Activated effector memory CD4-positive, alpha-beta T cell treated with anti-CD3 and anti-CD28 coated beads, Interleukin-2, amount 50 U/mL, for 16 hours (primary cell): ENCODE measurements at places on chromosomes 3 and 15.

- no peak for DNase-seq
These were observed 402.9 kb downstream of the IL20RB start for GRCh38 chr3:137360531-137361201.

DNA sequence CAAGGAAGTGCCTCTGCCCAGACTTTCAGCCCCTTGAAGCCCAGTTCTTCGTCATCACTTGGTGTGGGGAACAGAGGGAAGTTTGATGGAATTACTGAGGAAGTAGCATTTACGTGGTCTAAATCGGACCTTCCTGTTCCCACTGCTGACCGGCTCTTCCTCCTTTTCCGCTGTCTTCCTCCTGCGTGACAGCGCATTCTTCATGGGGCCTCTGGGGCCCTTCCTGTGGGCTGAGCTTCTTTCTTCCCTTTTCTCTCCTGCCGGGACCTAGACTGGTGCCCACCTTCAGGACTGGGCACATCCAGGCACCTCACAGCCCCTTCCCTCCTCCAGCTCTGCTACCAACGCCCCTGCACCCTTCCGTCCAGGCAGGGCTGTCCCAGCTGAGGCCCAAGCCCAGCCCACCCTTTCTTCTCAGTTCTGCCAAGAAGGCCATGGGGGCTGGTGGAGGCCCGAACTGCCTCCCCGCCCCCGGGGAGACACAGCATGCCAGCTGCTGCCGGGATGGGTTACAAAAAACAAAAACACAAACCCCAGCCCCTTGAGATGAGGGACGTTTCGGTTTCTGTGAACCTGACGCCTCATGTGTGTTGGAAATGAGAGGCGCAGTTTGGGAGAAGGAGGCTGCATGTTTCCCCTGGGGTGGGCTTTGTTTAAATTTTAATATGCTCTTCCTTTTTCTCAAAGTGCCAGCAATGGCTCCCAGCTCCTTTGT, 19.1 kb downstream of the ZNF710 start:
- no peak for DNase-seq

- DNase-seq, result peak; percentile 85
These were observed at the start of gene TNK2 for GRCh38 chr3:195907934-195908693. Gene TNK2, minus strand, starts transcription at chr3:195908551. Its CDS starts 19,963 bp downstream, at chr3:195888588.

- DNase-seq, result no peak
These were observed 28.3 kb downstream of the CYP19A1 start for GRCh38 chr15:51310064-51310463.

DNA sequence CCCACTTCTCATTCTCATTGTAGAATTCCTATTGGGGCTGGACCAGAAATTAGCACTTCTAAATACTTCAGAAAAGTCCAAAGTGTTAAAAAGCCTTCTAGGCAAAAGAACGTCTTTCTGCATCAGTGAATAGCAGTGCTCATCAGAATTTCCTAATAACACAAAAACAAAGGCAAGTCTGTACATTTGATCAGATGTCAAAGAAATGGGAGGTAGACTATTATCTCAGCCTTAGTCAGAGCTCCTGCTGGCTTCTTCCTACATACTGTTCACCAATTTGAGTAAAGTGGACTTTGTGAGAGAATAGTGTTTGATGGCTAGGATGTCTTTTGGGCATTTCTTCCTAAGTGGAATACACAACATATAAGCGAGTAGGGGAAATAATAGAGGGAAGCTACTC, 48.7 kb downstream of the FOXB1 start:
- no peak for DNase-seq

DNA sequence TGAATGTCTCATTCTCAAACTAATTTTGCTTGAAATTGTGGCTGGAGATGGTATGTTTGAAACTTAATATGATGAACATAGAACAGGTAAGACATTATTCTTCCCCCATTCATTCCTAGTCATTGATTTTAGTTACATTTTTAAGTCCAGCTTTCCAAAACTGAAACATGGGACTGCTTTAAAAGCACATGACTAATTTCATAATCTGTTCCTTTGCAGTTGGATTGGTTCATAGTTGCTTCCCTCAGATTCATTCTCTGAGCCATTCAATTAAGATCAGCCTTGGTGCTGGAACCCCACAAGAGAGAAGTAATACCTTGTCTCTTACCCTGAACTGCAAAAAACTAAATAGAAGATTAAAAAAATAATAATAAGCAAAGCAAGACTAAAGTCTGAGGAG, 87.5 kb upstream of the TGFBR2 start:
- no peak for DNase-seq

- DNase-seq, result no peak
These were observed 243.3 kb upstream of the TBL1XR1 start for GRCh38 chr3:177440456-177441104.

DNA sequence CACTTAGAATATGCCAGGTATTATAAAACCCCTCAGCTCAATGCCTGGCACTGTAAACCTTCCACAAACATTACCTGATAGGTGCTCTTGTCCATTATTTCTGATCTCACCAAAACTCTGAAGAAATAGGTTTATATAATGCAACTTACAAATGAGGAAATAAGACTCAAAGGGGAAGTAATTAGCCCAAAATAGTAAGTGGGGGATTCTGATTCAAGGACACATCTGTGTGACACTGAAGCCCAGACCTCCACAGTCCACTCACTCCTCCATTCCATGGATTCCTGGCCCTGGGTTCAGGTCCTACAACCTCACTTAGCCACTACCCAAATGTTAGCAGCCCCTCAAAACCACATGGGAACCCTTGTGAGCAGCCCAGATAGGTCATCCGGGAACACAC, 49.9 kb downstream of the TRANK1 start:
- DNase-seq, result no peak

DNA sequence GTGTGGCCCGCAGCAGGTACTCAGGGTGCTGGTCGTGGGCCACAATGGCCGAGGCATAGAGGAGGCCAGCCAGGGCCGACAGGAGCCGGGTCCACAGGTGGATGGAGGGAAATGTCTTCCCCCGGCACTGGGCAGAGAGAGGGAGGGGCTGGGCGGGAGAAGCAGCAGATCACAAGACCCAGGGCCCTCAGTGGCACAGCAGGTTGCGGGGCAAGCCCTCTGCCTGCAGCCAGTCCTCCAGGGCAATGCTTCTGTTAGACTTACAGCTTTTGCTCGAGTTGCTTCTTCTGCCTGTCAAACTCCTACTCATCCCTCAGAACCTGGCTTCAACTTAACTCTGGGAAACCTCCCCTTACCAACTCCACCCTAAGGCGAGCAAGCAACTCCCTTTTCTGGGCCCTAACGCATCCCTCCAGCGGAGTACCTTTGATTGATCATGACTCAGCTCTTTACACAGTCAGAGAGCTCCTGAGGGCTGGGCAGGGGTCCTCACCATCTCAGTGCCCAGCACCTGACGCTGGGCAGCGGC, 16.0 kb downstream of the TMEM44 start:
- DNase-seq, result no peak

GRCh38 chr3:101036213-101036618, 43.0 kb upstream of the ABI3BP start:
- DNase-seq, result no peak

DNA sequence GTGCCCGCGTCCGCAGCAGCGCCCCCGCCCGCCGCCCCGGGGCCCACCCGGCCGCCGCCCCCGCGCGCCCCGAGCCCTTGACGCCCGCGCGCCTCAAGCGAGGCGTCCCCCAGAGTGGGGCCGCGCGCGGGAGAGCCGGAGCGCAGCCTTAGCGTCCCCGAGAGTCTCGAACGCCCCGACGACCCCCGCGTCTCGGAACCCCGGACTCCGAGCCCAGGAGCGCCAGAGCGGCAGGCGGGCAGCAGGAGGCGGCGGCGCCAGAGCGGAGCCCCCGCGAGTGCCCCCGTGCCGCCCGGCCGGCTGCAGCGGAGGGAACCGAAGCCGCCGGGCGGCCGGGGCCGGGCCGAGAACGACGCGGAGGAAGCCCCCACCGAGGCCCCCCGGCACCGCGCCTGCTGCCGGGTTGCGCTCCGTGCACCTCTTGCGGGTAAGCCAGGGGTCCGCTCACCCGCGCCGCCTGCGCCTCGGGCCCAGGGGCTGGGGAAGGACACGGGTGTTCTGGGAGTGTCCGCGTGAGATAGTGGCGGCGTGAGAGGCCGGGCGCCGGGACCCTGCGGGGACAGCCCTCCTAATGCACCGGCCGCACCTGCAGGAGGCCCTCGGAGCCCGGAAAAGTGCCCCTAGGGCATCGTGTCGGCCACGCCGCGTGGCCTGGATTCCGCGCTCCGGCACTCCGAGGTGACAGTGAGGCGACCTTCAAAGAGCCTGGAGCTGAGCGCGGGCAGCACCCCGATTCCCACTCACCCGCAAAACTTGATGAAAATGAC, 52.0 kb upstream of the ULK4 start:
- DNase-seq, result peak; percentile 76

- DNase-seq, result no peak
These were observed 28.8 kb upstream of the MAGEF1 start for GRCh38 chr3:184740509-184741258.

- no peak for DNase-seq
These were observed 9.9 kb downstream of the RAP2B start for GRCh38 chr3:153171918-153172317.

- DNase-seq, result no peak
These were observed 16.2 kb downstream of the TERC start for GRCh38 chr3:169748670-169749069.

GRCh38 chr3:80526153-80526552, 758.4 kb upstream of the ROBO1 start:
- no peak for DNase-seq

DNA sequence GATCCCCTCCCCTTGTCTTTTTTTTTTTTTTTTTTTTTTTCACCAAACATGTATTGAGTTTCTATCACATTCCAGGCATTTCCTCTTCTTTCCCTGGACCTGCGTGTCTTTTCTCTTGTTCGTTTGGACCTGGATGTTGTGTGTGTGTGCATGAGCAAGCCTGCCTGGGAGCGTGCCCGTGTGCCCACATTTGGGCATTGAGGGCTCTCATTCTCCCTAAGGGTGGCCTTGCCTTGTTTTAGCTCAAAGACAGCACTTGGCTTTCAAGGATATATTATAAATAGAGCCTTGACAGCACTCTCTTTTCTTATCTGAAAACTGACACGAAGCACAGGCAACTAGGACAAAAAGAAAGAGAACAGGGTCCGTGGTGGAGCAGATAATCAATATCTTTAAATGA, 39.0 kb upstream of the SLC25A26 start:
- DNase-seq, result no peak

GRCh38 chr15:71238926-71239325, 123.7 kb downstream of the THSD4 start:
- DNase-seq, result no peak

- DNase-seq, result no peak
These were observed 54.0 kb downstream of the MBNL1 start for GRCh38 chr3:152322756-152323155.

DNA sequence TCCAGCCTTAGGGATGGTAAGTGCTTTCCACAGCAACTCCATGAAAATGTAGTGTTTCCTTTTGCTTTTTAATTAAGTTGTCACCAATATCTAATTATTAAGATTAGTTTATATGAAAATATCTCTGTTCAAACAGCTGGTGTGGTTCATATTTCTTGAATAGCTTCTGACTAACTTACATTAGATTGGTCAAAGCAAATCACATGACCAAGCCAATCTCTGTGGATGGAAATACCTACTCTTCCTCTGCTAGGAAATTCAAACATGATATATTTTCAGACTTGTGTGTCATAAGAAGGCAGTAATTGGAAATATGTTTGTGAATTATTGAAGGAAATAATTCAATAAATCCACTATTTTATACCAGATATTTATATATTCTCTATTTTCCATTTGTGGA, 54.6 kb upstream of the CADM2 start:
- DNase-seq, result no peak

GRCh38 chr3:46242120-46242519, at the start of gene CCR3:
Gene CCR3, plus strand, starts transcription at chr3:46242460. Its CDS starts 22,699 bp downstream, at chr3:46265159.
- DNase-seq, result no peak
